ENCODE measurements at places on chromosomes 11 and 22.

DNA sequence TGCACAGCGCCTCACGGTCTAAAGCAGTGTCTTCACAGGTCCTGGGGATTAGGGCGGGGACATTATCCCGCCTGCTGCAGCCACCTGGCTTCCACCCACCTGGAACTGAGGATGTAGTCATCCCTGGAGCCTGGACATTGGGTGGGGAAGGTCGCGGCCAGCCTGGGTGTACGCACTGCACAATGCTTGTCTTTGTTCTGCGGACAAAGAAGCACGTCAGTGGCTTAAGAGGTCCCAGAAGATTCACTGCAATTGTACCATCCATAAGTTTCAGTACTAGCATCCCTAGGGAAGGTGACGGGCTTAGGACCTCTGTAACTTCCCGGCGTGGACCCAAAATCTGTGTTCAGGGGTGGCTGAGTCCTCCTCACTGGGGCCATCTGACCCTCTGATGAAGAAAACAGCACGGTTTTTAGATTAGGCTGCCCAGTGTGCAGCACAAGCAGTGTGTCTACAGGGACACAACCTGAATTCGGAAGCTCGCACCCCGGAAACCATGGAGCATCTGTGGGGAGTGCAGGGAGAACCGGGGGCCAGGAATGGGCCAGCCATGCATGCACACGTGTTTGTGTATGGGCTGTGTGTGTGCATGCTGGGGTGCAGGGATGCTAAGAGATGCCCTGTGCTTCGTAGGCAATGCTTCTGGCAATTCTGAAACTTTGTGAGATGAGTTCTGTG is 342.6 kb upstream of the B3GAT1 start:
- DNase-seq = no peak

DNA sequence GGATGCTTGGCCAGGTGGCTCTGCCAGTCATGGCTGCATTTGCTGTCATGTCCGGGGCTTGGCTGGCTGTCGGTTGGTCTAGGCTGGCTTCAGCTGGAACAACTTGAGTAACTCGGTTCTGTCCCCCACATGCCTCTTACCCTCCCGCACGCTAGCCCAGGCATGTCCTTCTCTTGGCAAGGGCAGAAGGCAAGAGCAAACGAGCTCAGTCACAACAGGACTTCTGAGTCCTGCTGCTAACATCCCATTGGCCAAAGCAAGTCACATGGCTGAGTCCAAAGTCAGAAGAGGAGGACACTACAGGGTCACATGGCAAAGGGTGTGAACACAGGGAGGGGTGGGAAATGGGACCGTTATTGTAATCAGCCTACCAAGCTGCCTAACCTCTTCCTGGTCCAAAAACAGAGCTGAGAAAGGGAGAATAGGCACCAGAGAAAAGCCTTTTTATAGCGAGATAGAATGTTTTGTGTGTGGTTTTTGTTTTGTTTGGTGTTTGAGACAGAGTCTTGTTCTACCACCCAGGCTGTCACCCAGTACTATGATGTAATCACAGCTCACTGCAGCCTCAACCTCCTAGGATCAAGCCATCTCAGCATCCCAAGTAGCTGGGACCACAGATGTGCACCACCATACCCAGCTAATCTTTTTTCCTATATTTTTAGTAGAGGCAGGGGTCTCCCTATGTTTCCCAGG is 81.9 kb downstream of the MN1 start:
- no peak for DNase-seq

DNA sequence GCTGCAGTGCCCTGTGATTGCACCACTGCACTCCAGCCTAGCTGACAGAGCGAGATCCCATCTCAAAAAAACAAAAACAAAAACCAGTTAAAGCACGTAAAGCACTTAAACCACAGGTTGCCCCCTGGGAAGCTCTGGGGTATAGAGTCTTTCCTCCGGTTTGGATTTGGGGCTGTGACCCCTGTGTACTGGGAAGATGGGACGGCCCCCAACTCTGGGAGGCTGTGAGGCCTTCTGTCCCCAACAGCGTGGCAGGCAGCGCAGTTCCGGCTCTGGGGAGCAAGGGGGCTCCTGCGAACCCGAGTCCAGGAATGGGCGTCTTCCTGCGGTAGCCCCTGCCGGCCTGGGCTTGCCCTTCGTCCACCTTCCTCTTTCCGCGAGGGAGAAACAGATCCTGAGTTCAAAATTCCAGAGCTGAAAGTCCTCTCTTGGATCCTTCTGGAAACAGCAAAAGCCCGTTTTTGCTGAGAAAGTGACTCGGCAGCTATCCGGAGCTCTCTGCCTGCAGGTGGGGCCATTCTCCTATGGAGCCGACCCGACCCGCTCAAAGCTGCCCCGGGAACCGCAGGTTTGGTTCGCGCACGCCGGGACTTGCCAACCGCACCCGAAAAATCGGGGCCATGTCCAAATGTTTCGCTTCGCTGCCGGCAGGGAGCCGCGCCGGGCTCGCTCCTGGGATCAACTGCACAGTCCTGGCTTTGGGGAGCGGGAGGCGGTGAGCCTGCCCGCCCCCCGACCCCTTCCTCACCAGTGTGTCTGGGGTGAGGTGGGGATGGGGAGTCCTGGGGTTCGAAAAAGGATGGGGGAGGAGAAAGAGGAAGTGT is 36.3 kb upstream of the POLA2 start:
- DNase-seq = no peak

DNA sequence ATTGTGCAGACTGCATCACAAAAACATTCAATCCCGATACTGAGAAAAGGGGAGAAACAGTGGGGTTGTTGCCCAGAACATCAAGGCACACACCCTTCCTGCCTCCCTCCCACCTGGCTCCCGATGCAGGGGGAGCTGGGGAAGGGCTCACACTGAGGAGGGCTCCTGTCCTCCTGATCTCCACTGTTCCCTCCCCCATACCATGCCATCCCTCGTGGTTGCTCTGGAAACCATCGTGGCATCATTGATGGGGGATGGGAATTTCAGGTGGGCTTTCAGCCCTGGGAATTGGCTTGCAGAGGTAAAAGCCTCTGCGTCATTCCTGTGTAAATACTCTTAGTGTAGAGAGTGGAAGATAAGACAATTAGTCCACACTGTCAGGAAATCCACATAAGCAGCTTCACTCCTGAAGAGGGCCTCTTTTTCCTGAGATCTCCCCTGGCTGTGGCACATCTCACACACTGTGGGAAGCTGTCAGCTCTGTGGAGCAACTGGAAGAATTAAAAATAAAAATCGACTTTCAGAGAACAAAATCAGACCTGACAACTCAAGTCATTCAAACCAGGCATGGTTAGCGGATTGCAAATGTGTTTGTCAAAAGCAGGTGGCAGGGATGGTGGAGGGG is 176.0 kb downstream of the CHST1 start:
- DNase-seq = no peak

GRCh38 chr22:25777870-25778269 is 35.9 kb downstream of the MYO18B start:
- DNase-seq = peak; percentile 65

Measured in SK-N-DZ (cell line).